ENCODE measurements at places on chromosomes 7 and 10.

GRCh38 chr7:85094046-85094725 is 92.7 kb downstream of the SEMA3D start:
- no peak for DNase-seq

- no peak for DNase-seq
Measured at GRCh38 chr10:110762849-110763211, 108.9 kb upstream of the PDCD4 start.

DNA sequence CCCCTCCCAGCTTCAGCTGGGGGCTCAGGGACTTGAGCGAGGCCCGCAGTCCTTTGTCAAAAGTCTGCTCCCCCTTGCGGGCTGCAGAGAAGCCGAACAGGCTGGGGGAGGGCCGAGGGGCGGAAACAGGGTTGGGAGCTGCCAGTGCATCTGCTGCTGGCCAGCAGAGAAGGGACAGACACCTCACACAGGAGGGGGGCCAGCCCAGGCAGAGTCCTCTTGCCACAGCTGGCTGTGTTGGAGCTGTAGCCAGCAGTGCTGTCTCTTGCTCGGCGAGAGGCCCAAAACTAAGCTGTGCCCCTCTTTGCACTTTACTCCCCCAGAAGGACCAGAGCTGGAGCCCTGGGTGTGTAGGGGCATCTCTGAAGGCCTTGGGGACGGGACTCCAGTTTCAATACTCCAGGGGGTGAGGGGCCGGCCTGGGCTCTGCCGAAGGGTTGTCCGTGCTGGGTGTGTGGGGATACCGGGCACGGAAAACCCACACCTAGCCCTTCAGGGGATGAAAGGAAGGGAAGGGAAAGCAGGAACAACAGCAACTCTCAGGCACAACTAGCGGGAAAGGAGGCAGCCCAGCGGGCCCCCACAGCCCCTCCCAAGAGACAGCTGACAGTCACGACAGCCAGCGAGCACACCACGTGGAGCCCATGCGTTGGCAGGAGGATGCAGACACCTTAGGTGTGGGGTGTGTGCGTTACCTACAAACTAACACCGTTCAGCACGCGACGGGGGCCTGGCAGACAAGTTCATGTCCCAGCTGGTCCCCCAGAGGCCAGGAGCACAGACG is 17.8 kb downstream of the YKT6 start:
- DNase-seq = no peak

DNA sequence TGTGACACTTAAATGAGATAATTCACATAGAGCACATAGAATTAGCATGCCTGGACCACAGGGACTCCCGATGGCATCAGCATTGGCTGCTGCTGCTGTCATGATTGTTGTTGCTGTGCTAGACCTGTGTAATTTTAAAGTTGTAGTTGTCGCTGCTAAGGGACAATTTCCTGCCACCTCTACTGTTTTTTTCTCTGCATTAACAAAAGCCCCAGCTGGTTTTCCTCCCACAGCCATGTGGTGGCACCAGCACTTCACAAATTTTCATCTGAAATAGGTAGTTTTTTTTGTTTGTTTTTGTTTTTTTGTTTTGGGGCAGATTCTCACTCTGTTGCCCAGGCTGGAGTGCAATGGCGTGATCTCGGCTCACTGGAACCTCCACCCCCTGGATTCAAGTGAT is 25.4 kb upstream of the PRXL2A start:
- no peak for DNase-seq

- DNase-seq = no peak
Measured at GRCh38 chr7:102942868-102943267, 30.1 kb downstream of the LRRC17 start.

DNA sequence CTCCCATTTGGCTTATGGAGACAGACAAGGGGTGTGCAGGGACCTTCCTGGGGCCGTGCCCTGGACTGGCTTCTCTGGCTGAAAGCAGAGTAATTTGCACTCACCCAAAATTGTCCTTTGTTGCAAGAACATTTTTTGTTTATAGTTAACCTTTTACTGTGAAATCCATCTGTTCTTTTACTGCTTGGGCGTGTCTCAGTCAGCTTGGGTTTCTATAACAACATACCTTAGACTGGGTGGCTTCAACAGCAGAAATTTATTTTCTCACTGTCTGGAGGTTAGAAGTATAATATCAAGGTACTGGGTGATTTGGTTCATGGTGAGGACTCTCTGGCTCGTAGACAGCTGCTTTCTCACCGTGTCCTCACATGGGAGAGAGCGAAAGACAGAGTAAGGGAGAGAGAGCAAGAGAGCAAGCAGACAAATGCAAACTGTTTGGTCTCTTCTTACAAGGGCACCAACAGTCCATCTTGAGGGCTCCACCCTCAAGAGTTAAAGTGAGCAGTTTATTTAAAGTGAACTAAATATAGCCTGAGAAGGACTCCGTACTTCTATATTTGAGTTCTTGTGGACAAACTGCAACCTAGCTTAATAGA is 131.0 kb upstream of the NPY start:
- no peak for DNase-seq

DNA sequence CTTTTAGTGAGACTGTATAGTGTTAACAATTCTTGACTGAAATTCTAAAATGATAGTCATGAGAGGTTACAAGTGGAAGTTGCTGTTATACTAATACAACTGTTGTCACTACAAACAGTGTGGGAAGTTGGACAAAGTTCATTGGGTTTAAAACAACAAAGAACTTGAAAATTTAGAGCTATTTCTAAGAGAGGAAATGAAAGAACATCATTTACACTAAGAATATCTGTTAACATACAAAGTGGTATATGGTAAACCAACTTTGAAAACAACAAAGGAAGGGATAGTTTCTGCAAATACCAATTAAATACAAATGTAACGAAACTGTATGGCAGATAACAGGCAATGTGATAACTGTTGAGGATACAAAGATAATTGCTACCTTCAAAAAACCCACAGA is 11.6 kb downstream of the MTPN start:
- DNase-seq = no peak

GRCh38 chr10:75126277-75126676 is 14.8 kb downstream of the SAMD8 start:
- DNase-seq = no peak

GRCh38 chr10:127356360-127356759 is 160.0 kb upstream of the INSYN2A start:
- DNase-seq = no peak

- DNase-seq = no peak
Measured at GRCh38 chr7:99730238-99730810, 4.7 kb downstream of the CYP3A7 start.

DNA sequence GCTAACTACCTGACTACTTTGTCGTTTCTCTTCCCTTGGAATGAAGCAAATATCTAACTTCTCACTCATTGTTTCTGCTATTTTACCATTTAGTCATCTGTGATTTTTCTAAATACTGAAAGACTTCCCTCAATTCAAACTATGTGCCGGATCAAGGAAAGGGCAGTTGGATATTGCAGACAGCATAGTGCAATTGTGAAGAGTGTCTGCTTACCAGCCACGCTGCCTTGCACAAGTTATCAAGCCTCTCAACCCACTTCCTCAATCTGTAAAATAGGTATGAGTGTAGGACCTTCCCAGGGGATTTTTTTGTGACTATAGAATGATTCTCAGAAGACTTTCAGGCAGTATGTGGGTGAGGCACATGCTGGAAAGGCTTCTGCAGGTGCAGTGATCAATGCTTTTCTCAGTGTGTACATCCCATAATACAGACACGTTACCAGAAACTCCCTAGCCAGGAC is 54.3 kb downstream of the EGFR start:
- no peak for DNase-seq

GRCh38 chr10:19929506-19930140 is 113.4 kb downstream of the PLXDC2 start:
- DNase-seq = no peak

- DNase-seq = no peak
Measured at GRCh38 chr7:157577061-157577460, 240.3 kb downstream of the DNAJB6 start.

- DNase-seq = no peak
Measured at GRCh38 chr10:80356989-80357850, 639 bp downstream of the DYDC2 start.

GRCh38 chr10:95456516-95456915 is 104.7 kb downstream of the SORBS1 start:
- no peak for DNase-seq

DNA sequence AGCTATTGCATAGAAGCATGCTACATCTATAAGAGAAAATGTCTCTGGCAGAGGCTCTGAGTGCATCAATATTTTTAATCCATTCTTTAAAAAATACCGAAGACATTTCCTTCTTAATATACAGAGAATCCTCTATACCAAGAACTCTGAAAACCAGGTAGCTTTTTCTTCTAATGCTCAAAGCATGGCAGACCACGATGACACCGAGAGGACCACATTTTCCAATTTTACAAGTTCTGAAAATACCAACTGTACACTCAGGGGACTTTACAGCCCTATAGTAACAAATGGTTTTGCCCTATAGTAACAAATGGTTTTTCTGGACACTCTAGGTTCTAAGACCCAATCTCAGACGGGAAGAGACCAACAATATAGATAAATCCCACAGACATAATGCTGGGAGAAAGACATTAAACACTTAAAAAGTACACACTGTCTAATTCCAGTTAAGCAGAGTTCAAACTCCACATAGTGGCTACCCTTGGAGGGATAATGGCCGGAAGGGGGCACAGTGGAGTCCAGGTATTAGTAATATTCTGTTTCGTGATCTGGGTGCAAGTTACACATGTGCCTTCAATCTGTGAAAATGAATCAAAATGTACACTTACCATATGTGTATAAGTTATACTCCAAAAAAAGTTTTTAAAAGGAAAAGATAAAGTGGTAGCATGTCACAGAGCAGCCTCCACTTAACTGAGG is 26.2 kb downstream of the CCDC6 start:
- DNase-seq = no peak

DNA sequence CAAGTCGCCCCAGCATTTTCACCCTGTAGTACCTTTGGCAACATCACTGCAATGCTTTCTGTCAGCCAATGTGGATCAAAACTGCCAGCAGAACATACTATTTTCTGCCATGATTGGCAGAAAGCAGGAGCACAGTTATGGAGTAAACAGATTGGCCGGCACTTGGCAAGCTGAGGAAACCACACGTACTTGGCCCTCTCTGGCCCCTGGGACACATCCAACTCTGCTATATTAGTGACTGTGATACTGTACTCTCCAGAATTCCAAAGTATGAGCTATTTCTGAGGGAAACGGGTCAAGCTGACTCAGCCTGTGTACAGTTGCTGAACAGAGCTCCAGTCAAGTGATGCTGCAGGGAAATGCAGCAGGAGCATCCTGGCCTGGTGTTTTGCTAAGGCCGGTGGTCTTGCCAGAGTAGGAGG is 39.8 kb upstream of the LANCL2 start:
- no peak for DNase-seq

DNA sequence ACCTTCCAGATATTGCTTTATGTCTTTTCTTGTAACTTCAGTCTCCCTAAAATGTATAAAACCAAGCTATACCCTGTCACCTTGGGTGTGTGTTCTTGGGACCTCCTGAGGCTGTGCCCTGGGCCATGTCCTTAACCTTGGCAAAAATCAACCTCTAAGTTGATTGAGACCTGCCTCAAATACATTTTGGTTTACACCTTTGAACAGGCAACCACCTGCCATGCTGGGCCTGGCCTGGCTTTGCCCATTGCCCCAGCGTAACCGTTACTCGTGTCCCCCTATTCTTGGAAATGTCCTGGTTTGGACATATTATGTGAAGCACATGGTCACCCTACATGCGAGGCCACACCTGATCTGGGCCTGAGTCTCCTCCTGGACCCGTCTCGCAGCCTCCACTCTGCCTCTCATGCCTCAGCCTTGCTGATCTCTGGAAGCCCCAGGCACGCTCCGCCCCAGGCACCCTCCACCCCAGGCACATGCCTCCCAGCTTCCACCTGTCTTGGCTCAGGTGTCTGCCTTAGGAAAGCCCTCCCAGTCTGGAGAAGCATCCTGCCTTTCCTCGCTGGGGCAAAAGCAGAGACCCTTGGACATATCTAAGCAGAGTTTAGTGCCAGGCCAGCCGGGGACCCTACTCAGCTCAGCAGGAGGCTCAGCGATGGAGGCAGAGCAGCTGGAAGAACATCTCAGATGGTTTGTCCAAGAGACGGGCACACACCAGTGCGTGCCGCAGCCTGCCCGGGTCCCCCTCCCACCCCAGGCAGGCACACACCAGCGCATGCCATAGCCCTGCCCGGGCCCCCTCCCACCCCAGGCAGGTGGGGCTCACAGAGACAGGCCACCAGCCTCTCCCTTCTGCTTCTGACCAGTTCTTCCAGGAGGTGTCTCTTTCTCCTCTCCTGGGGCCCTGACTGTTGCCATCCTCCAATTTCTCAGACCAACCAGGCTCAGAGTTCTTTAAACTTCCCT is 4.0 kb upstream of the VIPR2 start:
- DNase-seq = no peak

DNA sequence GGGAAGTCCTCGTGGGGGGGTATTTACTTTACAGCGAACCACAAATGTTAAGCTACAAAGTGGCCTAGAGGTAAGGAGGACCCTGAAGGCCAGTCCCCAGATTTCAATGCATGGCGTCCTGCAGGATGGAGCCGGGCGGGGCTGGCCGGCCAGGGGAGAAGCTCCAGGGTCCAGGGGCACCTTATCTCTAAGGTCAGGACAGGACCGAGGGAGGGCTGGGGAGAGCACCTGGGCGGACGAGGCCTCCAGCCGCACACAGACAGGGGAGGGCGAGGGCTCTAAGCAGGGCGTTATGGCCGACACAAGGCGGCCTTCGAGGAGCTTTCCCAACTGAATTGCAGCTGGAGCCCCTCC is 96.4 kb upstream of the DIP2C start:
- DNase-seq = no peak

DNA sequence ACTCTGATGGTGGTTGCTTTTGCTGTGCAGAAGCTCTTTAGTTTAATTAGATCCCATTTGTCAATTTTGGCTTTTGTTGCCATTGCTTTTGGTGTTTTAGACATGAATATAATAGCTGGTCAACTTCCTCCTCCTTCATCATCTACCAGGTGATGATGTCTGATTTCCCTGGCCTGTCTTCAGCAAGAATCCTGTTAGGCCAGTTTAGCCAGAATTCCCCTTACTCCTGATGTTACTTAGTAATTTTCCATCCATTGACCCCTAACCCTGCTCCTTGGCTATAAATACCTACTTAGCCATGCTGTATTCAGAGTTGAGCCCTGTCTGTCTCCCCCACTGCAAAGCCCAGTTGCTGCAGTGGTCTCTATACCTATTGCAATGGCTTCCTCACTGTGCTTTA is 91.4 kb downstream of the ZNF777 start:
- no peak for DNase-seq

- no peak for DNase-seq
Measured at GRCh38 chr10:79170226-79170752, 101.5 kb downstream of the ZMIZ1 start.

- DNase-seq = no peak
Measured at GRCh38 chr7:25820432-25821040, 331.5 kb upstream of the NFE2L3 start.

Data from activated CD8-positive, alpha-beta memory T cell treated with anti-CD3 and anti-CD28 coated beads for 1 hour (primary cell).